ENCODE measurements at places on chromosomes 6 and 20.

GRCh38 chr20:58481481-58482021 is 33.6 kb downstream of the APCDD1L start:
- DNase-seq, result no peak

GRCh38 chr6:68134796-68135195 is 500.3 kb upstream of the ADGRB3 start:
- DNase-seq, result no peak

- no peak for DNase-seq
Observed at GRCh38 chr6:42239736-42240375, 22.2 kb upstream of the MRPS10 start.

DNA sequence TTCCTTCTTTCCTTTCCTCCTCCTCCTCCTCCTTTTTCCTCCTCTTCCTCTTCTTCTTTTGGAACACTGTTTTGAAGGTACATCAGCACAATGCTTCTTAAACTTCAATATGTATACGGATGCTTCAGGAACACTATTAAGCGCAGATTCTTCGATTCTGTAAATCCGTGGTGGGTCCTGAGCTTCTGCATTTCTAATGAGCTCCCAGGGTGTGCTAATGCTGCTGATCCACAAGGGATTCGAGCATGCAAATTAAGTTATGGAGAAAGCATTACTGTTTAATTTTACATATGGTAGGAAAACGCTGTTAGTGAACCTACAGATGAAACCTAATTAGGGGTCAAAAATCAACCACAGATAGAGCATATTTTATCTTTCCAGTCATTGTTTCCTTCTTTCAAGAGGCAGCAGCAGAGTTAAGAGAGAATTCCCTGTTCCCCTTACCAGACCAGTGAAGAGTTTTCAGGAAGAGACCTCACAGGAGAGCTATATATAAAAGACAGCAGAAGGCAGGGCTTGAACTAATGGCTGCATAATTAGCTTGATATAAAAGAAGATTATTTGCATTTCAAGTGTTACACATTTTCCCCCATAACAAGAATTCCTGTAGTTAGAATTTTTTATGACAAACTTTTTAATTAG is 47.2 kb downstream of the KIF13A start:
- no peak for DNase-seq

All from inflammatory macrophage treated with lipopolysaccharide for 4 hours (primary cell).